ENCODE measurements at places on chromosomes 16 and 17.

GRCh38 chr16:80940069-80940856 lies 66.4 kb downstream of the CMC2 start:
- DNase-seq, result no peak

GRCh38 chr17:17935321-17936271 lies 36.6 kb downstream of the TOM1L2 start:
- DNase-seq, result no peak

GRCh38 chr16:9480503-9480902 lies 389.1 kb downstream of the HAPSTR1 start:
- DNase-seq, result no peak

DNA sequence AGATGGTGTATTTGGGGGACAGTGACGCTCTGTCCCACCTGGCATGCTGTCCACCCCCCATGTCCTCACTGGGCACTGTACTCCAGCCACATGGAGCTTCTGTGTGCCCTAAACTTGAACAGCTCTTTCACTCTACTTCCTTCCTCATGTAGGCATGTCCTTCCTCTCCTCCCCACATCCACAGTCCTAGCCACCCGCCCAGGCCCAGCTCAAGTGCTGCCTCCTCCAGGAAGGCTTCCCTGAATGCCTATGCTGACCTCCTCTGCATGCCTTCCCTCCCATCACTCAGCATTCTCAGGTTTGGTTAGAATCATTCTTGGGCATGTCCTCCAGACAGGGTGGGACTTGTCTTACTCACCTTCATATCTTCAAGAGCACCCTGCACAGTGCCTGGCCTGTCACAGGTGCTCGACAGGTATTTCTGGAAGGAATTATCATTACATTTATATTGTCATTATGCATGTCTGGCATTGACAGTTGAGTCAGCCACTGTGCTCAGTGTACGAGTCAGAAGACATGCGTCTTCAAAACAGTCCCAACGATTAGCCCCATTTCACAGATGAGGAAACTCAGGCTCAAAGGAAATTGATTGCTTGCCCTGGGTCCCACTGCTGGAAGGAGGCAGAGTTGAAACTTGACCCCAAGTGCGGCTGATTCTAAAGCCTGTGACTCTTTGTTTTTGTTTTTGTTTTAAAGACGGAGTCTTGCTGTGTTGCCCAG lies 42.1 kb upstream of the TOB1 start:
- DNase-seq, result no peak

- no peak for DNase-seq
Observed at GRCh38 chr16:5758281-5758680, 660.7 kb upstream of the EEF2KMT start.

GRCh38 chr16:10756574-10756973 lies 12.9 kb downstream of the NUBP1 start:
- no peak for DNase-seq

DNA sequence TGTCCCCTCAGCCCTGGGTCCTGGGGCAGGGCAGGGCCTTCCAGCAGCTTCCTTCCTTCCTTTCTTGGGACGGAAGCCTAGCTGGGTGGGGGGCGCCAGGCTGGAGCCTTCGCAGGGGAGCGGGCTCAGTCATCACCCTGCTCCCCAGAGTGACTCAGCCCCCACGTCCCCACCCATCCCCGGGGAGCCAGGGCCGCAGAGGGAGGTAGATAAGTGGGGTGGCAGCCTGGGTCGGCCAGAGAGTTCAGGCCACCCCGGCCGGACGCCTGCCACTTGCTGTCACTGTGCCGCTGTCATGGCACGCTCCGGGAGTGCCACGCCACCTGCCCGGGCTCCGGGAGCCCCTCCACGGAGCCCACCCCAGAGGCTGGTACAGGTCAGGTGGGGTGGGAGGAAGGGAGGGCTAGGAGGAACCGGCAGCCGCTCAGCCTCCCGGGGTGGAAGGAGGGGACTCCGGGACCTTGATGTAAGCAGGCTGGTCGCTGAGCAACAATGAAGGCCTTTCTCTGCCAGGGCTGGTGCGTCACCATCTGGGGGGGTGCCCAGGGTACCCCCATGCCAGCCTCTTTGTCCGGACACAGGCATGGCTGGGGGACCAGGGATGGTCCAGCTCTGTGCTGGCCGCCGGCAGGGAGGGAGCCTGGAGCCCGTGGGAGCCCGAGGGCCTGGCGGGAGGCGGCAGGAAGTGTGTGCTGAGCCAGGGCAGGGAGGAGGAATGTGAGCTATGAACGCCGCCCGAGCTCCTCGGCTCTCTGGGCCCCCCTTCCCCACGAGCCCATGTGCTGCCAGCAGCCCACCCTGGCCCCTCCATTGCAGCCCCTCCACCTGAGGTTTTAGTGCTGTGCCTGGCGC lies 6.6 kb downstream of the NHERF2 start:
- no peak for DNase-seq

- DNase-seq, result no peak
Observed at GRCh38 chr16:56610609-56611111, 2.3 kb downstream of the MT2A start.

DNA sequence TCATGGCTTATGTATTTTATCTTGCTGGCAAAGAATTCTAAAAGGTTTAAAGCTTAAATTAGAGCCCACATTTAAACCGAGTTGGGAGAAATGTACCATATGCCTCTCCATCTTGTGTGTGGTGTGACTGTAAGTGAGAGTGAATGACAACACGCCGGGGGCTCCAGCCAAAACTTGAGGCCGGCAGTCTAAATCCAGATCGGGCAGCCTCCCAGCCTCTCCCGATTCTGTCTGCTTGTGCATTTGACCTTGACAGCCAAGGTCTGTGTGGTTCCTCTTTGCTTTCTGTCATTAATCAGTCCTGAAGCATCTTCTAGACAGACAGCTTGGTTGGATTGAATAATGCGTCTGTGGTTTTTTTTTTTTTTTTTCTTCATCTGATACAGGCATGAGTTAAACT lies 1093.2 kb upstream of the EEF2KMT start:
- DNase-seq, result no peak

DNA sequence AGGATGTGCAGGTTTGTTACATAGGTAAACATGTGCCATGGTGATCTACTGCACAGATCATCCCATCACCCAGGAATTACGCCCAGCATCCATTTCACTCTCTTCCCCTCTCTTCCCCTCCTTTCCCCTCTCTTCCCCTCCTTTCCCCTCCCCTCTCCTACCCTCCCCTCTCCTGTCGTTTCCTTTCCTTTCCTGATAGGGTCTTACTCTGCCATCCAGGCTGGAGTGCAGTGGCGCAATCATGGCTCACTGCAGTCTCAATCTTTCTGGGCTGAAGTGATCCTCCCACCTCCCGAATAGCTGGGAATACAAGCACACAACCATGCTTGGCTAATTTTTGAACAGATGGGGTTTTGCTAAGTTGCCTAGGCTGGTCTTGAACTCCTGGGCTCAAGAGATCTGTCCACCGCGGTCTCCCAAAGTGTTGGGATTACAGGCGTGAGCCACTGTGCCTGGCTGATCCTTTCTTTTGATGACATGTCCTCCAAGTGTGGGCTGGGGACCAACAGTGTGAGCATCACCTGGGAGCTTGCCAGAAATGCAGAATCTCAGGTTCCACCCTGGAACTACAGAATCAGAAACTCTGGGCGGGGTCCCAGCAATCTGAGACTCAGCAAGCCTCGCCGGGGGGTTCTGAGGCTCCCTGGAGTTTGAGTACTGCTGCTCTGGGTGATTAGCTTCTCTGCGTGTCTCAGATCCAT lies 10.8 kb downstream of the ATP2C2 start:
- no peak for DNase-seq

GRCh38 chr17:58338841-58339754 lies 10.5 kb upstream of the TSPOAP1 start:
- DNase-seq, result peak; percentile 83

- peak; percentile 21 for DNase-seq
Observed at GRCh38 chr17:38510421-38511149, 82.3 kb downstream of the ARHGAP23 start.

GRCh38 chr16:4011940-4012629 lies 104.2 kb downstream of the ADCY9 start:
- DNase-seq, result no peak

DNA sequence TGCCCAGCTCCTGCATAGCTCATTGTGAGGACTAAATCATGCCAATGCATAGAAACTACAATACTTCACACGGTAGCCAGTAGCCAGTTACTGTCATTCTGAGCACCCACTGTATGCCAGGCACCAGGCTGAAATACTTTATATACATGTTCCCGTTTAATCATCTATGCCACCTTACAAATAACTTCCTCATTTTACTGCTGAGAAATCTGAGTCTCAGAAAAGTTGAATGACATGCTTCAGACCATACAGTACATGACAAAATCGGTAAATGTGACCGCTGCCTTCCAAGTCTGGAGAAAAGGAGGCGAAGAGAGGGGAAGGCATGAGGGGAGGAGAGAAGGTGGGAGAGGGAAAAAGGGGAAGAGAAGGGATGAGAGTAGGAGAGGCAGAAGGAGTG lies 9.2 kb upstream of the TLCD3B start:
- no peak for DNase-seq

All from activated naive CD8-positive, alpha-beta T cell treated with anti-CD3 and anti-CD28 coated beads for 36 hours (primary cell).